Activated CD8-positive, alpha-beta T cell treated with anti-CD3 and anti-CD28 coated beads for 36 hours (primary cell): ENCODE measurements at places on chromosomes 12 and 14. TPM values are rescaled to one million over a fixed set of nuclear protein-coding genes. Genes with fewer than 3 reads are reported as not detected.

TAS2R13 gene
- total RNA-seq = 0.36 TPM

NDRG2 gene
- total RNA-seq = 5.3 TPM

AICDA gene
- not detected for total RNA-seq

PPP4R4 gene
- total RNA-seq = 0.63 TPM

TPPP2 gene
- total RNA-seq = not detected

KIF5A gene
- total RNA-seq = 1.3 TPM

PMEL gene
- 1.2 TPM for total RNA-seq

DNAJC22 gene
- total RNA-seq = not detected

GPR132 gene
- 16.4 TPM for total RNA-seq

CFAP54 gene
- total RNA-seq = 0.38 TPM

FANCM gene
- total RNA-seq = 15.8 TPM

MYH6 gene
- total RNA-seq = not detected

KRT73 gene
- total RNA-seq = not detected

CLEC1B gene
- not detected for total RNA-seq

CLEC2B gene
- total RNA-seq = 38.4 TPM

TRIM9 gene
- total RNA-seq = 7.2 TPM

GDF3 gene
- total RNA-seq = not detected

DNAI7 gene
- not detected for total RNA-seq

SSPN gene
- not detected for total RNA-seq

GPR135 gene
- total RNA-seq = 1.7 TPM

KITLG gene
- total RNA-seq = not detected

PLCZ1 gene
- not detected for total RNA-seq

CISTR gene
- not detected for total RNA-seq

TBC1D30 gene
- 0.72 TPM for total RNA-seq

JPH4 gene
- 0.51 TPM for total RNA-seq

KRT80 gene
- total RNA-seq = not detected

LUM gene
- total RNA-seq = not detected

BBOF1 gene
- total RNA-seq = 1.2 TPM

SMARCC2 gene
- 79.3 TPM for total RNA-seq
